Stimulated activated CD4-positive, alpha-beta T cell treated with anti-CD3 and anti-CD28 coated beads, Interleukin-12 subunit alpha, Interleukin-12 subunit beta, amount 100 ng/mL, for 48 hours (primary cell): ENCODE measurements at places on chromosomes 3 and 15.

DNA sequence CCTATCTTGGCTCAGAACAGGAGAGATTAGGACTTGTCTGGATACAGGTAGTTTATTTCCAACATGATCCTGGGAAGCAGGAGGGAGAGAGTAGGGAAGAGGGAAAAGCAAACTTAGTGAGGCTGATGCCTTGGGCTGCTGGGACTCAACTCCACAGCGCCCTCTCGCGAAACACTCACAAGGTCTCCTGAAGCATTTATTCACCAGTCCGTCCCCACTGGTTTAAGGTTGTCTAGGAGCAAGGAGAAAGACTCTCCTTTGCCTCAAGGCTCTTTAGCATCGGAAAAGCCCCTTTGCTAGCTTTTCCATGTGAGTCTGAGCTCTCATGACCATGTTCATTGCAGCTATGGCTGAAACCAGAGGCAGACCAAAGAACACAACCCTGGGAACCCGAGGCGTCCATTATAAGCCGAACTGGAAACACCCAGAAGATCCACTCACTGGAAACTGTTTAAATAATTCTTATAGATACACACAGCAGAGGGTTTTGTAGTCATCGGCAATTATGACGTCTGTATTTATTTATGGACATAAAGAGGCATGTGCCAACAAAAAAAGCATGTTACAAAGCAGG is 244.5 kb downstream of the CD47 start:
- DNase-seq, result peak; percentile 25

DNA sequence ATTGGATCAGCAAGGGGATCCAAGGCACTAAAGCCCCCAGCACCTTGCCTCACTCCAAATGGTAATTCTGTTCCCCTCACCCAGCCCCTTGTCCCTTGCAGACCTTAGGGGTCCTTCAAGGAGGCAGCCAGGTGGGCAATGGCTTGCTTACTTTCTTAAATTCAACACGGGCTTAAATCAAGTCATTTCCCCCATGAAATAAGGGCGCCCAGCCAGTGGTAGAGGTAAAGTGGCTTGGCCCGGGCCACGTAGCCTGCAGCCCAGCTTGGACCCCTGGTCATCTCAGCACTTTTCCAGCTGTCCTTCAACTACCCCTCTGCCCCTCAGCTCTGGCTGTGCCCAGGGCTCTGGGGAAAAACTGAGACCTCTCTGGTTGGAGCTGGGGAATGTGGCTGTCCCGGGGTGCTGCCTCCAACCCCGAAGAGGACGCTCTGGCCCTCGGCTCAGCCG is 1.2 kb downstream of the PSTPIP1 start:
- no peak for DNase-seq

- no peak for DNase-seq
Observed at GRCh38 chr3:114569186-114569585, 275.4 kb downstream of the TIGIT start.

- DNase-seq, result no peak
Observed at GRCh38 chr3:111321786-111322185, 220.2 kb upstream of the CD96 start.

DNA sequence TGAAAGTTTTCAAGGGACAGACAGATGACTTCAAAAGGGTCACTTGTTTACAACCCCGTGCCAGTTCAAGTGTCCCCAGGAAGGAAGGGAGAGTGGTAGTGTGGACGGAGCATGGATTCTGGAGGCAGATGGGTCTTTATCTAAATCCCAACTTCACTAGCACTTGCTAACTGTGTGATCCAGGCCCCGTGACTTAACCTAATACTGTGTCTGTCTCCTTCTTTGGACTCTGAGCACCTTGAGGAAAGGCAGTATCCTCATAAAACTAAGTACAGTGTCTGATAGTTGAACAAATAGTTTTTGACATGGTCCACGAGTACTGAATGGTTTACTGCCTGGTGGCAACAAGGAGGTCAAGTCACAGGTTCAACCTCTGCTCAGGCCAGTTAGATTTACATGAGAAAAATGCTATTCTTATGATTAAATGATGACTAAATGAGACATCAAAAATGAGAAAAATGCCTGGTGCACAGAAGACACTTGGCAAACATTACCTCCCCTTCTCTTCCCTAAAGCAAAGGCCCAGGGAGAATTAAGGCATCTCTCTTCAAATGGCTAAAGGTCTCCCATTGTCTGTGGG is 48.9 kb downstream of the ABCC5 start:
- no peak for DNase-seq

DNA sequence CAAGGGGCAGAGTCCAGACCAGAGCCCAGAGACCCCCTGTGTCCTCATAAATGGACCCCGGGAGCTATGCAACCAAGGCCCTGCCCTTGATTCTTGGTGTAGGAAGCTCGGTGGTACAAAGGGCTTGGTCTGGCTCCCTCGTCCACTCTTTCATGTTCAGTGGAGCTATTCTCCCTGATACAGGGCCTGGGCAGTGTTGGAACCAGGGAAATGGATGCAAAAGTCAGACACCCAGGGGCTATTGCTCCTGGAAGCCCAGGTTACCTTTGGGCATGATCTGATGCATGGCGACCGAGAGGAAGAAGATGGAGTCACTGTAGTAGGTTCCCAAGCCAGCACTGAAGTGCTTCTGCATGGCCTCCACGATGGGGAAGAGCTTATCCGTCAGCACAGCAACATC is 44.5 kb downstream of the XXYLT1 start:
- no peak for DNase-seq

DNA sequence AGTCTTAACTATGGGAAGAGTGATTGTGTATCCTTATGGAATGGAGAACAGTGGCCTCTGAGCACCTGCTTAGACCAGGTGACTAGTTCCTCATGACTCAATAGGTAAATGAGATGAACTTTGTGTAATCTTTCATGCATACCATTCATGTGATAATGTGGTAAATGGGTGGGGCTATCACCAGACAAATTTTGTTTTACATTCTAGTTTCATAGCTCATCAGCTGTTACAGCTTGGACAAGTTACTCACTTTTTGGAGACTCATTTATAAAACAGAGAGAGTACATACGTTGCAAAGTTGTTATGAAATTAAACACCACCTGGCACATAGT is 103.7 kb upstream of the TGFBR2 start:
- no peak for DNase-seq

GRCh38 chr3:187286467-187287059 is 5.0 kb downstream of the MASP1 start:
- no peak for DNase-seq

GRCh38 chr3:10366651-10367101 is 45.8 kb upstream of the SEC13 start:
- peak; percentile 52 for DNase-seq

GRCh38 chr15:27232876-27233275 is 261.9 kb downstream of the GABRG3 start:
- DNase-seq, result no peak

- DNase-seq, result no peak
Observed at GRCh38 chr3:146249921-146250320, 984 bp downstream of the PLSCR4 start.

DNA sequence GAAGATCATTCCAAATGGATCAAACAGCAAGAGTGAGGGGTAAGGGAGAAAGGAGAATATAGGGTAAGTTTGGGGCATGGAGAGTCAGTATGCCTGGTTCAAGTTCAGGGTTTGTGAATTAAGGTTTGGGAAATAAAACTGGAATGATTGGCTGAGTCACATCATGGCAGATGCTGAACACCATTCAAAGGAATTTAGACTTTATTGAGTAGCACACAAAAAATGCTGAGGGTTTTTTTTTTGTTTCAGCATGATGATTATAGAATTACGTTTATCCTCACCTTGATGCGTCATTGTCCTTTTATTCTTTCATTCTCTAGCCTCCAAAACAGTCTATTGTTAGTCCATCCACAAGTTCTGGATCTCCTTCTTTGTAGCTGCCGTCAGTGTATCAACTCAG is 220.0 kb upstream of the UMPS start:
- no peak for DNase-seq

GRCh38 chr15:25714538-25714840 is 148.6 kb downstream of the ATP10A start:
- no peak for DNase-seq

DNA sequence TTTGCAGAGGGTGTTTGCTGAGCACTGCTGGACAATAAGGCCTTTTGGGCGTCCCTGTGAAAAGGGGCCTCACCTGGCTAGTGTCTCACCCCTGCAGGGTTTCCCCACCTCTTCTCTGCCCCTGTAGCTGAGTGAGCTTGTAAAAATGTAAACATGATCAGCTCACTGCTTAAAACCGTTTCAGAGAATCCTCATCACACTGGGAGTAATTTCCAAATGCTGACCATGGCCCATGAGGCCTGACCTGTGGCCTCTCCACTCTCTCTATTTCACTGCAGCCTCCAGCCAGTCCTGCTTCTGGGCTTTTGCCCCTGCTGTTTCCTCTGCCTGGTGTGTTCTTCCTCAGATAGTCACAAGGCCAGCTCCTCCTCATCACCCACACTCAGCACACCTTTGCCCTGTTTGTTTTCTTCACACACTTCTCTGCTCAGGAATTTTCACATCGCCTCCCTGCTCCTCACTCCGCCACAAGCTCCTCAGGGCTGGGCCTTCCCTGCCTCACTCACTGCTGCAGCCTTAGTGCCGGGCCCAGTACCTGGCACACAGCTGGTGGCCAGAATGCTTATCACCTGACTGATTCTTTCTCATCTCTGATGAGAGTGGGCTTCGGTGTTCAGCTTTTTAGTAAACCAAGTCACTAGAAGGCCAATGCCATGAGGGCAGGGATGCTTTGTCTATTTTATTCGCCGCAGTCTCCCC is 79.3 kb upstream of the SEC13 start:
- DNase-seq, result no peak

- DNase-seq, result no peak
Observed at GRCh38 chr15:22866079-22866478, 27.6 kb downstream of the NIPA2 start.

- DNase-seq, result no peak
Observed at GRCh38 chr3:46433841-46434240, 26.8 kb downstream of the CCRL2 start.

GRCh38 chr3:35849963-35850362 is 210.6 kb downstream of the ARPP21 start:
- DNase-seq, result no peak

DNA sequence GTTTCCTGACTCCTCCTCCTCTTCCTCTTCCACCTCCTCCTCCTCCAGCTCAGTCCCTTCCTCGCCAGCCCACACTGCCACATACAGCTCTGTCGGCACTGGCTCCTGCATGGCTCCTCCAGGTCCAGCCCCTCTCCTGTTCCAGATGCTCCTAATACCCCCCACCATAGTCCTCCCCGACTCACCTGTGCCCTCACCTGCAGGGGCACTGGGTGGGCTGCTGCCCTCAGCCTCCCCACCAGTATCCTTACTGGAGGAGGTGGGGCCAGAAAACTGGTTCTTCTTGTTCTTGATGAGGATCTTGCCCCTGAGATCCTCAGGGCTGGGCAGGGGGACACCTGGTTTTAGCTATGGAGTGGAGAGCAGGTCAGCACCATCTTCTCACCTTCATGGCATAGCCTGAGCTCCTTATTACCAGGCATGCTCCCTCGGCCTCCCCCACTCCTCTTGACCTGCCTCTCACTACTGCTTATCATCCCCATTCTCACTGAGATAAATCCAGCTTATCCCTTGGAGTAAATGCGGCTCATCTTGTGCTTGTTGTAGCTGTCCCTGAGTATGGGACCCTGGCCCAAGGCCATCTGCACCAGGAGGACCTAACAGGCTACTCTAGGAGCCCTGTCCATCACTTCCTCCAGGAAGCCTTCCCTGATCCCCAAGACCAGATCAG is 11.0 kb downstream of the PLCB2 start:
- no peak for DNase-seq

DNA sequence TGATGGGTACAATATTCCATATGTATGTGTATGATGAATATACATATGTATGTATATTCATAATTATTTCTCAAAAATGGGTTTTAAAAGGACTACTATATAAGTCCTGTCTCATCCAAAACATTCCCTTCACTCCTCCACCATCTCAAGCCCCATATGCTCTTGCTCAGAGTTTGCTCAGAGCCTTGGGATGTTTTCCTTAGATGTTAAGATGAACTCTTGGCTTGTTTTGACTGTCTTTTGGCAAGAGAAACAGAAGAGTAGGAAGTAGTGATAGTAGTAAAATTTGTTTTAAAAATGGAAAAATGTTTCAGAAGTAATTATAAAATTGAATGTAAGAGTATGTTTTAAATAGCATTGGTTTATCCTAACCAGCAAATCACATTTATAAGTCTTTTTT is 6.2 kb upstream of the EPHA3 start:
- no peak for DNase-seq

DNA sequence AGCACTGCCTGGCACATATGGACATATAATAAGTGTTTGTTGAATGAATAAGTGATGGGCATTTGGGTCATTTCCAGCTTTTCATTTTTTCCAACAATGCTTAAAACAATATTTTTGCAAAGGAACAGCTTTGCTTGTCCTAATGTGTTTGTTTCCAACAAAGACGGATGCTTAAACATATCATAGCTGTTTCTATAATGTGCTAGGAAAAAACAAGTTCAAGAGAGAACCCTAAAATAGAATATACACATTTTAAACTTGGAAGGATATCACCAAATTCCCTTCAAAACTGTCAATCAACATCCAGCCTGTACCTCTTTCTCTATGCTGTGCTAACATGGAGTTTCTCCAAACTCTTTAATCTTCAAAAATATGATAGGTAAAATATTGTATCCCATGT is 224.5 kb upstream of the WNT5A start:
- DNase-seq, result no peak

- no peak for DNase-seq
Observed at GRCh38 chr3:151859233-151859673, 14.2 kb upstream of the SUCNR1 start.

DNA sequence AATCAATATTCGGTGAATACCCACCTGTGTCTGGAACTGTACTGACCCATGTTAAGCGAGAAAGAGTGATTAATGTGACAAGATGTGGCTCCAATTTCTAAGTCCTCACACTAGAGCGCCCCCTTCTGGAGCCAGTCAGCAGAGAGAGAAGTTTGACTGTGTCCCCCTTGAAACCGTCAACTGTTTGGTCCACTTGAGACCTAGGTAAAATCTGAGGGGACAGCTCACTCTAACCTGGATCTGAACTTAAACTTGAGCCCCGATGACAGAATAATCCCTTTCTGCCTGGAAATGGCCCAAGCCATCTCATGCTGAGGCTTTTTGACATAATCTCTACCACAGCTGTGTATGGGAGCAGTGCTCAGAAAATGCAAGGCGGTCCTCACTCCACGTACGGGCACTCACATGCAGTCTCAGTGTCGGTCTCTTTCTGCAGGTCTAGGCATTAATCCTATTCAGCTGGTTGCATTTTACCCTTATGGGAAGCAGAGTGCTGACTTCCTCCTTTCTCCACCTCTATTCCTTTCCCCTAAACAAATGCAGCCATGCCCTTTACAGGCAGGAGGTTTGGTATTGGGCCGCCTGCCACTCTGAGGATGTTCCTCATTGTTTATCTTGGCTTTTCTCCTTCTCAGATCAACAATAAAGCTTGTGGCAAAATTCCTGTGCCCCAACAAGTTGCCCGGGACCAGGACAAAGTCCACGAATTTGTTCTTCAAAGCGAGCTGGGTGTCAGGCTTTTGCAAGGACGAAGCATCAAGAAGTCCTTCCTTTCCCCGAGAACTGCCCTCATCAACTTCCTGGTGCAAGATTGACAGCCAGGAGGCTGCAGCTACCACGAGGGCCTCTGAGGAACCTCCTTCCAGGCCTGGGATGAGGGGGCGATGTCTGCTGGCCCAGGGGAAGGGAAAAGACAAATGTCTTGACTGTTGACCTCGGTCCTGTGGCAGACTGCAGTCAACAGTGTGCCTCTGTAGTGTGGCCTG is 47.5 kb upstream of the LIMD1 start:
- peak; percentile 25 for DNase-seq

GRCh38 chr15:81434851-81435250 is 60.8 kb upstream of the TMC3 start:
- DNase-seq, result no peak
